Activated T-helper 1 cell treated with anti-CD3 and anti-CD28 coated beads, Interleukin-12 subunit alpha, Interleukin-12 subunit beta, Interleukin-2, Interleukin-4 antibody, amounts not matched to agents 30 ng/mL and 10 ng/mL and 1 ng/mL, durations not matched to agents 14 hours and 24 hours and 36 hours (primary cell): ENCODE measurements at places on chromosomes 3 and 15.

- DNase-seq = no peak
These were observed 193.3 kb upstream of the TTC14 start for GRCh38 chr3:180408654-180409053.

DNA sequence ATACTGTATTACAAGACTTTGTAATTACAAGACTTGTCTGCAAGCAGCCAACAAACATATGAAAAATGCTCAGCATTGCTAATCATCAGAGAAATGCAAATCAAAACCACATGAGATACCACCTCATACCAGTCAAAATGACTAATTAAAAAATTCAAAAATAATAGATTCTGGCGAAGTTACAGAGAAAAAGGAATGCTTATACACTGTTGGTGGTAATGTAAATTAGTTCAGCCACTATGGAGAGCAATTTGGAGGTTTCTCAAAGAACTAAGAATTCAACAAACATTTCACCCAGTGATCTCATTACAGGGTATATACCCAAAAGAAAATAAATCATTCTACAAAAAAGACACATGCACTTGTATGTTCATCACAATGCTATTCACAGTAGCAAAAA lies 617.5 kb upstream of the CCDC54 start:
- no peak for DNase-seq

DNA sequence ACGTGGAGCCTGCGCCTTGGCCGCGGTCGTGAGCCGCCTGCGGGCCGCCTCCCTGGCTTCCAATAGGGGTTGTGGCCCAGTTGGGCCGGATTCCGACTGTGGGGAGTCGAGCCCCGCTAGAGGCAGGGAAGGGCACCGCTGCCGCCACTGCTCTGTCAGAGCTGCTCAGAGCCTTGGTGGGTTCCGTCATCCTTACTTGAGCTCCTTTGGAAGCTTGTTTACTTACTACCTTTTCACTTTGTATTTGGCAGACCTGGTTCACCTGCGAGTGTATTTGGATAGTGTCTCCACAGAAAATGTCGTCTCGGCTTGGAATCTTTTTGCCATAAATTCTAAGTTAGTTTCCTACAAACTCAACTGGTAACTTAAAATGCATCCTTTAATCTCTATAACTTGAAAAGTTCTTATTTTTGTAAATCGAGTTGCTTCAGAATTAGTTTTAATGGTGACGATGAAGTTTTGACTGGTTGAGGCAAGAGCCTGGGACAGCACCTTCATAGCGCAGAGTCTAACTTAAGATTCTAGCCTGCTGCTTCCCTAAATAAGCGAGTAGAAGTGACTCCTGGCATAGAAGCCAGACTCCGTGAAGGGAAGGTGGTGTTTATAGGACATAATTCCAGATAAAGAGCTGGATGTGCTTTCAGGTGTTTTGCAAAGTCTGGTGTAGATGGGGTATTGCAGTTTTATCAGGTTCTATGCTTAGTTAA lies 800 bp downstream of the DAG1 start:
- no peak for DNase-seq

- no peak for DNase-seq
These were observed 10.5 kb downstream of the SLC6A6 start for GRCh38 chr3:14412831-14413380.

DNA sequence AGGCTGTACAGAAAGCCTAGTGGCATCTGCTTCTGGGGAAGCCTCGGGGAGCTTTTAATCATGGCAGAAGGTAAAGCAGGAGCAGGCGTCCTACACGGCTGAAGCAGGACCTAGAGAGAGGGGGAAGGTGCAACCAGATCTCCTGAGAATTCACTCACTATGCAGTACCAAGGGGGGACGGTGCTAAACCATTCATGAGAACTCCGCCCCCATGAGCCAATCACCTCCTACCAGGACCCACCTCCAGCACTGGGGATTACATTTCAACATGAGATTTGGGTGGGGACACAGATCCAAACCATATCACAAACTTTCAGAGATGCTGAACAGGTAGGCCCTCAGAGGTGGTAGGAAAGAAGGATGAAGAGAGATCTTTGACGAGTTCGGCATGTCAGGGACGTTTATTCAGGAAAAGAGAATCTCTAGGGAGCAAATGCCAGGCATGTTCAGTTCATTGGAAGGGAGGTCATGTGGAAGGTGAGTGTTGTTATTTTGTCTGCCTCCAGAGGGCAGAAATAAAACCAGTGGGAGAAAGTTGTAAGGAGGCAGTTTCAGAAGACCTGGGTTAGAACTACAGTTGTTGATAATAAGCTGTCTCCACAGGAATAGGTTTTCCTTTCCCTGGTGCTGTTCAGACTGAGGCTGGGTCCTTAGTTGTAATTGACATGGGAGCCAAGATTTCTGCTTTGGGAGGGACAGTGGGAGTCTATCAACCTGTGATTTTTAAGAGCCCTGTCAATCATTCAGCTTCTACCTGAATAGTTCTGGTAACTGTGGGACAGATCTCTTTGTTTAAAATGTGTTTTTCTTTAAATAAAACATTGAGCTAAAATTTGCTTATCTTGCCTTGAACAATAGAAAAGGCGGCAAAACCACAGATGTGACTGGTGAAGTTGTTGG lies 4.3 kb upstream of the FNDC3B start:
- DNase-seq = peak; percentile 14

GRCh38 chr3:59450946-59451763 lies 401.3 kb upstream of the CFAP20DC start:
- peak; percentile 74 for DNase-seq

- DNase-seq = no peak
These were observed 104.9 kb downstream of the LINGO1 start for GRCh38 chr15:77527831-77528231.

- DNase-seq = no peak
These were observed 123.4 kb upstream of the PRR20G start for GRCh38 chr3:127411083-127411727.

GRCh38 chr3:29721789-29722188 lies 440.9 kb downstream of the RBMS3 start:
- no peak for DNase-seq

GRCh38 chr3:25460751-25461150 lies 32.7 kb downstream of the RARB start:
- no peak for DNase-seq

DNA sequence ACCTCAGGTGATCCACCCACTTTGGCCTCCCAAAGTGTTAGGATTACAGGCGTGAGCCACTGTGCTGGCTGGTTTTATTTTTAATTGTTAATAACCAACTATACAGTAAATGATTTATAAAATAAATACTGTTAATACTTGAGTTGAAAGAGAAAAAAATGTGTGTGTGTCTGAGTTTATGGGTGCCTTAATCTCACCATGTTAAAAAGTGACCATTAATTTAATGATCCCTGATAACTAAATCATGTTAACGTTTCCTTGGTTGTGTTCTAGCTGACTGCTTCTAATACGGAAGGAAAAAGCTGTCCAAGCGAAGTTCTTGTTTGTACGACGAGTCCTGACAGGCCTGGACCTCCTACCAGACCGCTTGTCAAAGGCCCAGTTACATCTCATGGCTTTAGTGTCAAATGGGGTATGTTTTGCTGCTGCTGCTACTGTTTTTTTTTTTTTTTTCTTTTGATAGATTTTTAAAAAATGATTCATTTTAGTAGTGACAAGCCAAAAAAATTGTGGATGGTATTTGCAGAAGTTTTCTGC lies 113.5 kb downstream of the GHSR start:
- no peak for DNase-seq

GRCh38 chr3:195821403-195822130 lies 9.8 kb upstream of the MUC4 start:
- DNase-seq = no peak

DNA sequence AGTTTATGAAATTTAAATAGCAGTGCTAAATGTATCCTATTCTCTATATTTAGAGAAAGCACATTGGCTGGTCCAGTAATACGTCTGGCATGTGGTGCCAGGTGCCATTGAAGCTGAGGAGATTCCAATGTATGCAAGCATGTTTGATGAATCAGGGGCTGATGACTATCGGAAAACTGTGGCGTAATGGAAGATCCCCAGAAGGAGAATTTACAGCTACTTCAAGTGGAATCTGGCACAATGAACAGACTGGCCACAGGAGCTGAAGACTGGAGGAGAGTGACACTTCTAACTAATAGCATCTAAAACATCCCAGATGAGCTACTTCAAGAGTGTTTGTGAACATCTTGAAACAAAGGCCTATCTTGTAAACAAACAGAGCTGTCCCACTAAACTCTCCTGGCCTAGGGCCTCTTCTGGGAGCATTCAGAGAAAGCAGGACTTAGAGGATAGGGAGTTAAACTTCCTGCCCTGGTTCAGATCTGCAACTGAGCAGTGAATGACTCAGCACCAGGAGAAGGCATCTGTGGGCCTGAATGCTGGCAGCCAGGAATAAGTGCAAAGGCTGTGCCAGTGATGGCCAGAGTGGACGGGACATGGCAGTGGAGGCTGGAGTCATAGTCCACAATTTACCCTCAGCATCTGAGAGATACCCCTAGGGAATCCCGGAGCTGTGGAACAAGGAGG lies 15.2 kb upstream of the ACTC1 start:
- DNase-seq = no peak

- no peak for DNase-seq
These were observed 57.5 kb upstream of the LMCD1 start for GRCh38 chr3:8443829-8444791.

DNA sequence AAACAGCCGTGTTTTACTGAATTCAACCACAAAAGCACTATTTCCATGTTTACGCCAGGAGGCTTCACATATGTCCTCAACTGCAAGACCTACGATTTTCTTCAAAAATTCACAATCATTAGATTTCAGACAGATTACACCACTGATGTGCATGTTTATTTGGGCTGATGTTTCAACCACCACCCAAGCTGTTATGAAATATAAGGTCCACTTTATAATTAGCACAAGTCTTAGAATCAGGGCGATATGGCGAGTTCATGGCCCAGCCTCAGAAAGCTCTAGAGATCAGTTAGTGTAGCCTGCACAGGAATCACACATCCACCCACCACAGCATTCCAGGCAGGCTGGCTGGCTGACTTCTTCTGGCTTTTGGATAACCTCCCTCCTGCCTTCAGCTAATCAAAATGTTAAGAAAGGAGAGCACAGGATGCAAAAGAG lies 15.4 kb downstream of the SH3BP5 start:
- no peak for DNase-seq

GRCh38 chr3:23324745-23325144 lies 121.6 kb downstream of the UBE2E2 start:
- no peak for DNase-seq

DNA sequence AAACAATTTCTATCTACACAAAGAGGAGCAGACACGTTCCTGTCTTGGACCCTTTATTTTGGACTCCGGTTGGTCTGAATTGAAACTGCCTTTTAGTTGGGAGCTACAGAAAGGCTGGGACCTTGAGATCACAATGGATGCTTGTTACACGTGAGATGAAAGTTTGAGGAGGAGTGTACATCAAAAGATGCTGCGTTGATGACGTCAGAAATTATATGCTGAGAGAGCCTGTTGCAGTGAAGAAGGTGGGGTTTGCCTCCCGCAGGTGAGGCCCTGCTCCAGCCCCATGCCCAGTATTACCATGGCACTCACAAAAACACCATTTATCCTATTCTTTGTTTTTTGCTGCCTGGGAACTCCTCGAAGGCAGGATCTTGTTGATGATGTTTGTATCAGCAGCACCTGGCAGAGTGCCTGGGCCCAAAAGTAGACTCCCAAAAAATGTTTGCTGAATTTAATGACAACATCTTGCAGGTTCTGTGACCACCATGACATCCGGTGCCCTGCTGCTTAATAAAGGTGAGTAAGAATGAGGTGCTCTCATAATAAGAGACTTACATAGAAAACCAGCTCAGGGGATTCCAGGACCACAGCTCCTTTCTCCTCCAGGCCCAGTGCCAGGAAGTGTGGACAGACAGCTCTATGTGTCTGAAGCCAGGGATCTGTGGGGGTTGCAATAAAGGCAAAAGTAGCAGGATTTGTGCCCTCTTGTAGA lies 136.1 kb upstream of the UBE2E1 start:
- DNase-seq = no peak

DNA sequence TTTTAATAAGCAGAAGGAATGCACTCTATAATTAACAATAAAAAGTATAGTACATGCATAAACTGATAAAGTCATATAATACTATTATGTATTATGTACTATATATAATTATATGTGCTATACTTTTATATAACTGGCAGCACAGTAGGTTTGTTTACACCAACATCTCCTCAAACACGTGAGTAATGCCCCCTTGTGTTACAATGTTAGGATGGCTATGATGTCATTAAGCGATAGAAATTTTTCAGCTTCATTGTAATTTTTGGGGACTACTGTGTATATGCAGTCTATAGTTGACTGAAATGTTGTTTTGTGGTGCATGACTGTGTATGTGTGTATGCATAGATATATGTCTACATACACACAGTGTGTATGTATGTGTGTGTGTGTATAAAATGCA lies 100.6 kb downstream of the SLMAP start:
- no peak for DNase-seq

GRCh38 chr3:183807881-183808280 lies 17.5 kb downstream of the MAP6D1 start:
- DNase-seq = no peak

DNA sequence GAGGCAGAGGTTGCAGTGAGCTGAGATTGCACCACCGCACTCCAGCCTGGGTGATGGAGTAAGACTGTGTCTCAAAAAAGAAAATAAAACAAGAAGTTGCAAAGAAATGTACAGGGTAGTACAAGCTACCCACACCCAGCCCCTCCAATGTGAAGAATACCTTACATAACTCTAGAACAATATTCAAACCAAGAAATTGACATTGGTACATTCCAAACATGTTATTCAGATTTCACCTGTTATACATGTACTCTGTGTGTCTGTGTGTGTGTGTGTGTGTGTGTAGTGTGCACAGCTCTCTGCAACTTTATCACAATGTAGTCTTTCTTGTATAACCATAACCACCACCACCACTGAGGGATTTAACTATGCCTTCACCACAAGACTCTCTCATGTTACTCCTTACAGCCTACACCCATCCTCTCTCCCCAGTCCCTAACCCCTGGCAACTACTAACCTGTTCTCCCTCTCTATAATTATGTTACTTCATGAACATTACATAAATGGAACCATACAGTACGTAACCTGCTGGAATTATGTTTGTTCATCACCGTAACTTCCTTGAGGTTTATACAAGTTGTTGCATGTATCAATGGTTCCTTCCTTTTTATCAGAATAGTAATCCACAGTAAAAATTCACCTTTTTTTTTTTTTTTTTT lies 16.2 kb upstream of the TJP1 start:
- no peak for DNase-seq

- no peak for DNase-seq
These were observed 64.9 kb upstream of the PRICKLE2 start for GRCh38 chr3:64290161-64290560.

DNA sequence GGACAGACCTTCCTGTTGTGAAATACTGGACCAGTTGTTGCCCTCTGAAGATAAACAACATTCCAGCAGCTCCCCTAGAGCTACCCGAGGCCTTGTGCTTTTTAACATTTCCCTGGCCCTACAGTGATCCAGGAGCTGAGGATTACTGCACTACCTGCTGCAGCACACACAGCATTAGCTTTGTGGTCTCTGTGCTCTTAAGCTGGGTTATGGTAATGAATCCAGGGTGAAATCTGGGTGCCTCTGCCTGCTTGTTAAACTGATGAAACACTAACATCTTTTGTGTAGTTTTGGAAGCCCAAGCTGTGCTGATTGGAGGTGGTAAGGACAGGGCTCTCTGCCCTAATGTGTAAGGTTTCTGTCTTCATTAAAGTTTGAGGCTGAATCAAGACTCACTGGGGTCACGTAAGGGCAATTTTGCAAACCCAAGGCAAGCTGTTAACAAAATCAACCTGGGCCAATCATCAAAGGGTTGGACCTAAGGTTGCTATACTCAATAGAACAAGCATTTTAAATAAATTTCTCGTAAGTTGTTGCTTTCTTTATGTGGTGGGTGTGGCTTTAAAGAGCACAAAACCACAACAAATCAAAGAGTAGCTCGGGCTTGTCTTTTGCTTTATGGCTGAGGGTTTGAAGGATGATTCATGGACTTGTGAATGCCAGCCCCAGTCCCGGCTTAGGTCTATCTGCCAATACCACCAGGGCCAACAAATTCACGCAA lies 183.9 kb downstream of the TPRG1 start:
- DNase-seq = peak; percentile 30
